SK-N-DZ (cell line): ENCODE measurements at places on chromosomes 7 and 10.
A peak's percentile ranks its signal among the peaks of the same experiment; 100 is the strongest.

DNA sequence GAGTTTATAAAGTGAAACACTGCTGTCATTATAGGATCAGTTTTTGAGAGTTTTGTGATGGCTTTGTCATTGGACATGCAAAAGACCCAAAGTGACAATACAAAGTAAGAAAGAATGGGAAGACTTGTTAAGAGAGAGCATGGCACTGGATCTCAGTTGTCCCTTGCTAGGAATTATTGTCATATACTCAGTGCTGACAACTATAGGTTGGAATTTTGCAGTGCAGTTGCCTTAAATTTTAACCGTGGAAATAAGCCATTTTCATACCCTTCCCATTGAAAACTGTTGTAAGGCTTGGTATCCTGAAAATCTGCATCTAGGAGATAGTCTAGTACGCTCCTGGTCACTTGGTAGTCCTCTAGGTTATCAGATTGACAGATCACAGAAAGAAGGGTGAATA is 1156.7 kb downstream of the GATA3 start:
- DNase-seq, result peak; percentile 46

DNA sequence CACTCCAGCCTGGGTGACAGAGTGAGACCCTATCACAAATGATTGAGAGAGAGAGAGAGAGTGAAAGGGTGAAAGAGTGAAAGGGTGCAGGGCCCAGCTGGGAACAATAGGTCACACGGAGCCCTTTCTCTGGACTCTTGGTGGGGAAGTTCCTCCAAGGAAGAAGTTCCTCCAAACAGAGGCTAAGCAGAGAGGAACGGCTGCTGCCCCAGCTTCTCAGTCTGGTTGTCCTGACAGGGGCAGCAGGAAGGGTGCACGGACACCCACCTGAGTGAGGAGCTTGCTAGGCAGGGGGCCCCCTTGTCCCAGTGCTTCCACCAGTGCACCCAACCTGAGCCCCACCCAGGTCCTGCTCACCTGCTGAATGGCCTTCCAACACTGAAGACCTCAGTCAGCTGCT is 38.8 kb upstream of the MYL10 start:
- no peak for DNase-seq

DNA sequence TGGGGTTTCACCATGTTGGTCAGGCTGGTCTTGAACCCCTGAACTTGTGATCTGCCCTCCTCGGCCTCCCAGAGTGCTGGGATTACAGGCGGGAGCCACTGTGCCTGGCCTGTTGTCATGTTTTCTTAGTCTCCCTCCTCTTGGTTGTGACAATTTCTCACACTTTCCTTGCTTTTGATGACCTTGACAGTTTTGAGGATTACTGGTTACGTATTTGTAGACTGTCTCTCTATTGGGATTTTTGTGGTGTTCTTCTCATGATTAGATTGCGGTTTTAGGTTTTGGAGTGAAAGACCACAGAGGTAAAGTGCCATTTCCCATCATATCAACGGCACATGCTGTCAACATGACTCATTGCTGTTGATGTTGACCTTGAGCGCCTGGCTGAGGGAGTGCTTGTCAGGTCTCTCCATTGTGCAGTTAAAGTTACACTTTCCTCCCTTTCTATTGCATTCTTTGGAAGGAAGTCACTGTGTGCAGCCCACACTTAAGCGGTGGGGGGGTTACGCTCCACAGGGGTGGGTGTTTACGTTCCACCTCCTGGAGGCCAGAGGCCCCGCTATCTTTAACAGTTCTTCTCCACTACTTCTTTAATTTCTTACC is 10.8 kb downstream of the NEURL1 start:
- DNase-seq, result no peak

DNA sequence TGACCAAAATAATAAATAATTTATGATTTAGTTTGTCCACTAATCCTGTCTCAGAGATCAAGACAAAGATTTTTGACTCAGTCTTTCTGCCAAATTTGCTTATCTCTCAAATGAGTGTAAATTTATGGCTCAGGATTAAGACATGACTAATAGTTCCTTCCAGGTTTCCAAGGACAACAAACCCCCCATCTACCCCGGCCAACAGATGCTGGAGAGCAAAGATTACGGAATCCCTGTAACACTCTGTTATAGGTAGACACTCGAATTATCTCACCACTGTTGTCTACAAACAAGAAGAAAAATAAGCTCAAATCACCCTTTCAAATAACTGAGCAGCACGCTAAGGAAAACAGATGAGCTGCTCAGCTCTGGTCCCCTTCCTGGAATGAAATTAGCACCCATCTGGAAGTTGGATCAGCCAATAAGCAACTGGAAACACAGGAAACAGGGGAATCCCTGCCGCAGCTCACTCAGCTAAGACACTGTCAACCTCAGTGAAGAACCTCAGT is 56.8 kb upstream of the SVIL start:
- DNase-seq, result peak; percentile 73

DNA sequence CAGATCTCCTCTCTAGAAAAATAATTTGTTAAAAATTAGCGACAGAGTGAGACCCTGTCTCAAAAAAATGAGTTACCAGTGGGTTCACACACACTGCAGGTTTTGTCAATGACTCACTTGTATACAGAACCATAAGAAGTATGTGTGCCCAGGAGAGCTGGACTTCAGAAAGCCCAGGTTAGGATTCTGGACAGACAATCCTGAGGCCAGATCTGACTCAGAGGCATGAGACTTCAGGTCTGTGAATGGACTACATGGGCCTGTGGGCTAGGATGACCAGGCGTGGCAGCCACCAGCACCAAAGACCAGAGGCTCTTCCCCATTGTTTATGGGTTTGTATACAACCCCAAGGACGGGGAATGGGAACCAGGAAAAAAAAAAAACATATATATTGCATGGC is 9.3 kb upstream of the ZNF438 start:
- no peak for DNase-seq

DNA sequence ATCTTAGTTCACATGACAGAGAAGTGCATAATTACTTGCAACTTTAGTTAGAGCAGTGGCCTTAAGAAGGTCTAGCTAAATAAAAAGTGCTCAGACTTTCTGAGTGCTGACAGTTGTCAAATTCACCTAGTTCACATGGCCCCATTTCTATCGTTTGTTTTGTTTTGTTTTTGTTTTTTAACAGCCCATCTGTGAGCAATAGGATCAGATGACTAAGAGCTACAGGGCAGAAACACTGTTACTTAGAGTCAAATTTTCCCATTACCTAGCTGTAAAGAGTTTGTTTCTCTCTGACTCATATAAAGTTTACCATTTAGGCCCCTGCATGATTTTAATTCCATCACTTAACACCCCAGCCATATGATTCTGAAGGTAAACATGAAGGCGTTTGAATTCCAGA is 18.8 kb downstream of the CAV1 start:
- DNase-seq, result no peak

- DNase-seq, result no peak
These were observed 243.8 kb downstream of the RPS24 start for GRCh38 chr10:78277314-78278057.

DNA sequence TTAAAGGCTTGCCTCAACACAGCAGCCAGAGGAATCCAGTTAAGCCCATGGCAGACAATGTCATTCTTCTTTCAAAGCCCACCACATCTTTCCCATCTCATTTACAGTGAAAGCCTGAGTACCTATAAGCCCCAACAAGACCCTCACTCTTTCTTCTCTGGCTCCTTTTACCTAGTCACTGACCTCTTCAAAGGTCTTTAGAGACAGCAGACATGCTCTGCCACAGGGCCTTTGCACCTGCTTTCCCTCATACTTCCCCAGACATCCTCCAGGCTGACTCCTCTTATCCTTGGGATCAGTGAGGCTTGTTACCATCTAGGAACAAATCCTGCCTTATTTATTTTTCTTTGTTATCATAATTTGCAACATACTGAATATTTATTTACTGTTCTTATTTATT is 17.8 kb downstream of the HYAL4 start:
- DNase-seq, result no peak

GRCh38 chr10:31479752-31480151 is 160.7 kb downstream of the ZEB1 start:
- no peak for DNase-seq

DNA sequence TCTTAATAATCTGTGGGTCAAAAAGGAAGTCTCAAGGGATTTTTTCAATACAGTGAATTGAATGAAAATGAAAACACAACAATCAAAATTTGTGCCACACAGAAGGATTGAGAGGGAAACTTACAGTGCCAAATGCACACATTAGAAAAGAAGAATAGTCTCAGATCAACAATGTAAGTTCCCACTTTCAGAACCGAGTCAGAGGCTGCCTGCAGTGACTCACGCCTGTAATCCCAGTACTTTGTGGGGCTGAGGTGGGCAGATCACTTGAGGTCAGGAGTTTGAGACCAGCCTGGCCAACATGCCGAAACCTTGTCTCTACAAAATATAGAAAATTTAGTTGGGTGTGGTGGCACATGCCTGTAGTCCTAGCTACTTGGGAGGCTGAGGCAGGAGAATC is 12.5 kb upstream of the KEL start:
- no peak for DNase-seq

GRCh38 chr7:118288098-118288497 is 63.6 kb downstream of the ANKRD7 start:
- no peak for DNase-seq

DNA sequence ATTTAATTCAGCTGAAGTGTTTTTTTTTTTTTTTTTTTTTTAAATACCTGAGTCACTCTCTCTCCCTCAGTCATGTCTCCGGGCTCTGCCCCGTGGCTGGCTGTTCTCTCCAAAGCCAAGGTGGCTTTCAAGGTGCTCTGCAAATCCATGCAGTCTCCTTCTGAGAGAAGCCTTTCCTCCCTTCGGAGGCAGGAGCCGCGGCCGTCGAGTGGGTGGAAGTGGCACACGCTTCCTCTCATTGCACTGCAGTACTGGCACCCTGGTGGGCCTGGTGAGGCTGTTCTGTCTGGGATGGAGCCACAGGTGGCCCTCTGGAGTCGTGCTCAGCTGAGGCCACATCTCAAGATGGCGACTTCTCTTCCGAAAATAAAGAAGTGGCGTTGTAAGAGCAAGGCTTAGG is 221.8 kb downstream of the GLRX3 start:
- DNase-seq, result no peak

DNA sequence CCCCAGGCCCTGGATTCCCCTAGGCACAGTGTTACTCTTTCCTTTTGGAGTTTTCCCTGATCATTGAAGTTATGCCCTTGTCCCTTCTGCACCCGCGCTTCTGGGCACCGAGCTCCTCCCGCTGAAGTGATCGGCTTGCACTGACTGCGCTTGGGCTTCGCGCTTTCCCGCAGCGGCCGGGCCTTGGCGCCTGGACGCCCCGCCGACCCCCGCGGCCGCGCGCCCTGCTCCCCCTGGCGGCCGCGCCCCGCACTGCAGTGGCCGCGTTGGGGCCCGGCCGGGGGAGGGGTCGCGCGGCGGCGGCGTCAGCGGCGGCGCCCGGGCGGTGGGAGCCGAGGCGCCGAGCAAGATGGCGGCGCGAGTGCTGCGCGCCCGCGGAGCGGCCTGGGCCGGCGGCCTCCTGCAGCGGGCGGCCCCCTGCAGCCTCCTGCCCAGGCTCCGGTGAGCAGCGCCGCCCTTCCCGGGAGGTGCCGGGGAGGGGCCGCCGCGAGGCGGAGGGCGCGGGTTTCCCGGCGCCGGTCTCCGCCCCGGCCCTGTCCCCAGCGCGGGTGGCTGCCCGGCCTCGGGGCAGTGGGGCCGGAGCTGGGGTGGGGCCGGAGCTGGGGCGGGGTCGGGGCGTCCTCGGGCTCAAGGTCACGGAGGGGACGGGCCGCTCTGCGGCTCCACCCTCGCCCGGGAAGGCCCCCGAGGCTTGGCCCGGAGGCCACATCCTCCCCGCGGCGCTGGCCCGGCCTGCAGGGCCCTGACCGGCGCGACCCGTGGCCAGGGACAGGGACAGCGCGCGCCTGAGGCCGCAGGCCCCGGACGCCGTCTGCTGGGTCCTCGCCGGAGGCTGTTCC is at the start of gene NIPSNAP2:
NIPSNAP2 (plus strand) TSS at position 325 of the 839 bp plus-strand sequence; CDS start at position 350, 25 bp downstream.
- DNase-seq, result peak; percentile 70

DNA sequence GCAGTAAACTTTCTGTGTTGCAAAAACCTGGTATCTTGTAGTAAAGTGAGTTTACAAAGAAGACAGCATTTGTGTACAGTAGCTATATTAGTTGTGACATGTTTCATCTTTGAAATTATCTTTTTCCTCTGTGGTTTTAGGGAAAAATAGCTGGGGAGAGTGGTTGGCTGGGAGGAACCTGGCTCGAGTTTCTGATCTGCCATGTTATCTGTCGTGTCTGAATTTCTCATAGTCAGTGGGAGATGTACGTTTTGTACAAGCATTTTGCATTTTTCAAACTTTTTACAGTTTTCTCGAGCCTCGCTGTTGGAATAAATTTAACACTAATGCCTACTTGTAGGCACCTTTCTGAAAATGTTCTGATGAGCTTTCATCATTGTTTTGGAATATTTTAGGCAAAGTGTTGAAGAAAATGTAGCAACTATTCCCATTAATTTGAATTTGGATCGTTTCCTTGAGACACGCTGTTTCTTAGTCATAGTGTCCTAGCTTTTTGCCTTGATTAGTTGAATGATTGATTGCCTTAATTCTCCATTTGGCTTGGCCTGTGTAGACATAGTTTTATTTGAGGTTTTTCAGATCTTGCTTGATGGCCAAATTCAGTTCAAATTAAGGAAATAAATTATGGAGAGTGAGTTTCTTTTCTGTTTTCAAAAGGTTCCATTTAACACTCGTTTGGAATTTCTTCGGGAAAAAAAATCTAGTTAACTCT is 65.1 kb downstream of the CAMK1D start:
- DNase-seq, result no peak

DNA sequence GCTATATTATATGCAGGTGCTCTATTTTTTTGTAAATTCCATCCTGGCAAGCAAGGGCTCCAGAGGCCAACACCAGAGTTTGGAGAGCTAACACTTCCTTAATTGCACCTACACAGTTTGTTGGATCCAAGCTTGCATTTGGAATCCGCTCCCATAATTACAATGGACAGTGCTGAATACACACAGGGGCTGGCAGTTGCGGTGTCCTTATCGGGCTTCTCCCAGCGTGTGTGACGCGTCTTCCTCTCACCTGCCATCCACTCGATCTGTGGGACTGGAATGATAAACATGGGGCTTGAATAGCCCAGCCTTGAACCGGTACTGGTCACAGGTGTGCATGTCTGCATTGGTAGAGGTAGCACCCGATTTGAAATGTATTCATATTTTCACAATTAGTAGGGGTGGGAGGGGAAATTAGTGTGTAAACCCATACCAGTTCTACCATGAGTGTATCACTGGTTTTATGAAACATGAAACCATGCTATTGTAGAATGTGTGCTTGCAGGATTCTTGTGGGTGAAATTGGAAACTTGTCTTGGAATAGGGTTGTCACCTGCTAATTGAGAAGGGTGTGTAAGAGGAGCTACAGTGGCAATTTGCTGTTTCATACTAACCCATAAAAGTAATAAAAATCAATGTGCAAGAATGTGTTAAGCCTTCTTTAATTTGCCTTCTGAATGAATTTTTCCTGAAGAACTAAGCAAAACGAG is 316.5 kb downstream of the WDR11 start:
- DNase-seq, result no peak

- DNase-seq, result no peak
These were observed 58.0 kb downstream of the ABLIM1 start for GRCh38 chr10:114600057-114600456.

- peak; percentile 70 for DNase-seq
These were observed 4.7 kb downstream of the ZNF775 start for GRCh38 chr7:150383710-150384397.

- no peak for DNase-seq
These were observed 22.1 kb upstream of the SLIT1 start for GRCh38 chr10:97207756-97208346.
